BE2C (cell line): ENCODE measurements at places on chromosomes 5 and 9.

- DNase-seq, result no peak
Measured at GRCh38 chr9:84570482-84571154, 98.9 kb upstream of the NTRK2 start.

GRCh38 chr9:112334432-112334841, 1.0 kb upstream of the PTBP3 start:
- DNase-seq, result no peak

GRCh38 chr9:35563791-35564197, 41.3 kb upstream of the TESK1 start:
- no peak for DNase-seq

DNA sequence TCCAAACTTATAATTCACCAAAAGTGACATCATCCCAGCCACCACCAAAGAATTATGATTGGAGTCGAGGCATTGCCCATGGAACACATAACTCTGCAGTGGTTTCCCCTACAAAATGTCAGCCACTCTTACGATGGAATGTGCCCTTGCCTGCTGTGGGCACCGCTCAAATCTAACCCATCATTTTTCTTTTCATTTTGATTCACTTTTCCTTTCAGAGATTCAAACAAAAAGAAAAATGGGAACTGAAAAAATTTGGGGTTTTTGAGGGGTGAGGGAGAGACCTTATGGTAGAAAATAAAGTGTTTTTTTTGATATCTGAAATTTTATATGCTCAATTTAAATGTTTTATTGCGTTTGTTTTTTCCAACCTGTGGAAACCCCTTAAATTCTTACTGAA, 28.1 kb downstream of the SMARCA2 start:
- DNase-seq, result no peak

- no peak for DNase-seq
Measured at GRCh38 chr5:165227515-165227914, 1722.1 kb downstream of the MAT2B start.

DNA sequence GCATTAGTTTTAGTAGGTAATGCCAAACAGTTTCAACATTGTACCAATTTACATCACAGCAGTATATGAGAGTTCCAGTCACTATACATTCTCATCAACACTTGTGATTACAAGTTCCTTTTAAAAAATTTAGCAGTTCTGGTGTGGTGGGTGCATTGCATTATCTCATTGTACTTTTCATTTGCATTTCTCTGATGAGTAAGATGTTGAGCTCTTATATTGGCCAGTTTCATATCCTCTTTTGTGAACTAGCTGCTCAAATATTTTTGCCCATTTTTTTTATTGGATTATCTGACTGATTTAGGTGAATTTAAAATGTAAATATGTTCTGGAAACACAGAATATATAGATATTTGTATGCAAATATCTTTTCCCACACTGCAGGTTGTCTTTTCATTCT, 160.9 kb upstream of the NR3C1 start:
- DNase-seq, result no peak

DNA sequence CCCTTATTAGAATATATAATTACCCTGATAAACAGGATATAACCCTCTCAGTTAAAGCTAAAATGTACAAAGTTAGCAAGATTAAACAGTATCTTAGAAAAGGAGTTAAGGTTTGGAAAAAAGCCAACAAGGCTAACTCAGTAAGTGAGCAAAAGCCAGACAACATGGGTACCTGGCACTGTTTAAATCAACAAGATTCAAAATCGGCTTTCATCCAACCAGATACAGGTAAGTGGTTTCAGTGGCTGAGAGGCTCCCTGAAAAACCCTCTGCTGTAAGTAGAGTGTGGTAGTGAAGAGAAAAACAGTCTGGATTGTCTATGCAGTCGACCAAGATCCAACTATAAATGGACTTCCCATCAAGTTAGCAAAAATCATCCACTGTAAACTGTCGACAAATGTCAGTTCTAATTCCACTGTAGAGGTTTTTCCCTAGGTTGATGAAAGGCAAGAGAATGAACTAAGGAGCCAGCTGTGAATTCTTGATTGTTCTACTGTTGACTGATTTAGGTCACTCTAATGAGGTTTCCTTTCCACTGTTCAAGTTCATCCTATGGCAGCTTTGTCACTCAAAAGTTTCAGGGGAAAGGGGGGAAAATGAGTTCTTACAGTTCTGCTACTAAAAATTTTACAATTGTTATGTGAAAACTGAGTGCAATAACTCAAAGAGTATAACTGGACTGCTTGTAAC, 27.3 kb downstream of the ETF1 start:
- DNase-seq, result no peak

DNA sequence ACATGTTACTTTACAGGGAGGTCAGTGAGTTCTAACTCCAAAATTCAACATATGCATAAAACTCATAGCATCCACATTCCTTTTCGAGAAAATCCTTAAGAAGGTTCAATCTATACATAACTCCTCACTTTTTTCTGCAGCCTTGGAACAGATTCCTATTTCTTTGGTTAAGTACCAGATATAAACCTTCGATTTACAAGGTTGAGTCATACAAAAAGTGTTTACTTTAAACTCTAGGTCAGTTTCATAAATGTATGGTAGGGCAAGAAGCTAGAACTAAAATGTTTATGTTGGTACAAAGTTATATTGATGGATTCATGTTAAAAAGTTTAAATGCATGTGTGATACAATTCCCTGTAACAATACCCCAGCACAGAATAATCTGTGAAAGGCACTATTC, 19.4 kb downstream of the CDKN2AIPNL start:
- no peak for DNase-seq

DNA sequence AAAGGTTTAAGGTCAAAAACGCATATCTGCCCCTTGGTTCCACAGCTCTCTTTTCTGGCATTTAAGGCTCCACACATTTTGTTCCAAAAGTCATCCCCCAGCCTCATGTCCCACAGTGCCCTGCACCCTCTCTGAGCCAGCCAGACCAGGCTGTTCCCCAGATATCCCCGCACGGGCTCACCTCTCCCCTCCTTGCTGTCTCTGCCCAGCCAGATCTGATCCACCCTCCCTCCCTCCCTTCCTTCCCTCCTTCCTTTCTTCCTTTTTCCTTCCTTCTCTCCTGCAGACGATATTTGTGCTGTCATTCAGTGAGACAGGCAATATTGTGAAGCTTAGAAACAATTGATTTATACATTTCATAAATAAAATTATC, 37.0 kb downstream of the DUSP1 start:
- DNase-seq, result no peak

DNA sequence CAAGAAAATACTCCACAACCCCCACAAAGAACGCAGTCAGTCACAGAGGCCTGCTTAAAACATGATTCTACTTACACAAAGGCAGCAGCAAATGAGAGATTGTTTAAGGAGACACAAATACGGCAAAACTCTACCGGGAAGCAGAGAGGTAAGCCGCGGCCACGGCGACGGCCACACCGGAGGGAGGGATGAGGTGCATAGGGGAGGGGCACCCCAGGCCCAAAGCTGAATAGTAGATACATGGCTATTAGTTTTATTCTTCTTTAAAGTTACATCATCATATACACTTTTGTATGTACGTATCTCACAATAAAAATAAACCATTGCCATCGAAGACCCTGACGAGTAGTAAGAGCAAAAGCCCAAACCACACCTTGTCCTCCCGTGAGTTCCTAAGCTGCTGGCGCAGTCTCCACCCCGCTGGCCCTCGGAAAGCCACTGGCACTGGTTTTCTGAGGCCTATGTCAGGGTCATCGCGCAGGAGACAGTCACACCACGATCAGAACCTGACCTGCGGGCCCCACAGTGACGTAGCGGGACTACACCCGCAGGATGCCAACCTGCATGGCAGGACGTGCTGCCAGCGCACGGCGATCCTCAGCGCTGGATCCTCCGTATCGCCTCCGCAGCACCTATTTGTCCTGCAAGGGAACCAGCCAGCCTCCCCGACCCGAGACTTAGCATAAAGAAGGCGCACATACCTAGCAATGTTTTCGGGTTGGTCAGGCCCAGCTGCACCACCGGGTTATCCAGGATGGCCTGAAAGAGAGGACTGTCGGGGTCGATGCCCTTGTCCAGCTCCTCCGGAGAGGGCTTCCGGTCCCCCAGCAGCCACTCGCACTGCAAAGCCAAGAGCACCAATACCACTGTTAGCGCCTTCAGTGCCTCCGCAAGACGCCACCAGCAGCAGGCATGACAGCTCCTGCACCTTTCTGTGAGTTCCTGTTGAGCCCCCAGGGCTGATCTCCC, 23.4 kb downstream of the UBAC1 start:
- DNase-seq, result no peak

GRCh38 chr9:21919377-21920362, 74.5 kb downstream of the CDKN2A start:
- no peak for DNase-seq

GRCh38 chr9:115213818-115214334, 95.9 kb upstream of the TNC start:
- DNase-seq, result no peak

- DNase-seq, result no peak
Measured at GRCh38 chr9:87337335-87338087, 160.2 kb upstream of the DAPK1 start.

- no peak for DNase-seq
Measured at GRCh38 chr5:54985301-54986268, at the start of gene ESM1. Gene ESM1 (minus strand): TSS chr5:54985593. CDS start chr5:54985517, 76 bp downstream.

DNA sequence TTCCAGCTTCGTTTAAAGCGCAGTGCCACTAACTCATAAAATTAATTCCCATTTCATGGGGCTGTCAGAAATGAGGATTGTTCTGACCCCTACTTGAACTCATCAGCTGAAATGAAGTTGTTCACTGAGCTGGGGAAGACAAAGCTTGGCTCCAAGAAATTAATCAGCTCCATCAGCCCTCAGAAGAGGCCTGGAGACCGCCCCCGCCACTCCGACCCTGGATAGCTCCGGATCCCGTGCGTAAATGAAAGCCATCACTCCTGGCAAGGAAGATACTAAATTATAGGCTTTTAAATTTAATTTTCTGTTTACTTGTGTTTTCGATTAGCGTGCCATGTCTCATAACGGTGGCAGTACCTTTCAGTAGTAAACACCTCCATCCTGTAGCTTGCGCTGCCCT, 142.8 kb upstream of the IRX2 start:
- no peak for DNase-seq

DNA sequence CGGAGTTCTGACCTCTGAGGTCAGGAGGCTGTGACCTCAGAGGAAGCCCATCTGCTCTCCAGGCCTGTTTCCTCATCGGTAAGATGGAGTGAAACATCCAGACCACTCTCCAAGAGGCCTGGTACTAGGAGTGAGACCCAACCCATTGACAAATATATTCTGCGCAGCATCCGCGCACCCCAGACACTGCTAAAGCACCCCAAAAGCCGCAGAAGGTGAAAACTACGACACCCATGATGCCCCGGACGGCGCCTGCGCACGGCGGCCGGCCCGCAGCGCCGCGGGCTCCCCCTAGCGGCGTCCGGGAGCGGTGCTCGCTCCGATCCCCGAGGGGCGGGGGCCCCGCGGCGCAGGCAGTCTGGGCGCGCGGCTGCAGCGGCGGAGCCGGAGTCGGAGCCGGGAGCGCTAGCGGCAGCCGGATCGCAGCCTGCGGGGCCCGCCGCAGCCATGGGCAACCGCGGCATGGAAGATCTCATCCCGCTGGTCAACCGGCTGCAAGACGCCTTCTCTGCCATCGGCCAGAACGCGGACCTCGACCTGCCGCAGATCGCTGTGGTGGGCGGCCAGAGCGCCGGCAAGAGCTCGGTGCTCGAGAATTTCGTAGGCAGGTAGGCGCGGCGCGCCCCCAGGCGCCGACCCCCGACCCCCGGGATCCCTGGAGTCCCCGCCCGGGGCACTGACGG, at the start of gene DNM1:
DNM1 (plus strand) TSS at position 356 of the 683 bp plus-strand sequence; CDS start at position 448, 92 bp downstream.
- peak; percentile 83 for DNase-seq

DNA sequence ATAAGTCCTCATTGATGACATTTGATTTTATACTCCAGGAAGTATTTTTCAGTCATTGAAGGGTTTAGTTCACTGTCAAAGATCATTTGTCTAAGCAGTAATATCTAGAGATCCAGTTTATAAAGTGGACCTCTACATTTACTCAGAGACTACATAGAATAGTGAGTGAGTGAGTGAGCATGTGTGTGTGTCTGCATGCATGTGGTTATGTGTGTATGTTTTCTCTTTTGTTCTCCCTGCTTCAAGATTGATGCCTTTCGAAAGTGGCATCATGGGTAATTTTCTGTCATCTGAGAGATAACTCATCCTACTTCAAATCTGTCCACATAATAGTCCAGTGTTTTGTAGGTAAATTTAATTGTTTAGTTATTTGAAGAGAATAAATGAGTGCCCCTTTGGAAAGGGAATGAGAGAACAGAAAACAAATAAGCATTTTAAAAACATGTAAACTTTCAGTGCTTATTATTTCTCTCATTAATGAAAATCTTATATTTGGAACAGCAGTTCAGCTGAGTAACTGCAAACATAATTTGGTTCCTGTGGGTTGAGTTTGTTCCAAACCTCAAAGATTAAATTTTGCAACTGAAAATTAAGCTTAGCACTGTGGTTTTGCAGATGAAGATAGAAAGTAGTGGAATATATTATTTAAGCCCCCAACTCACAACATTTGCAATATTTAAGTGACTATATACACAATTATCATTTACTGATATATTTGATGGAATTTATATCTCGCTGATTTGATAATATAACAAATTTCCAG, 1295.1 kb upstream of the C9orf72 start:
- DNase-seq, result no peak

DNA sequence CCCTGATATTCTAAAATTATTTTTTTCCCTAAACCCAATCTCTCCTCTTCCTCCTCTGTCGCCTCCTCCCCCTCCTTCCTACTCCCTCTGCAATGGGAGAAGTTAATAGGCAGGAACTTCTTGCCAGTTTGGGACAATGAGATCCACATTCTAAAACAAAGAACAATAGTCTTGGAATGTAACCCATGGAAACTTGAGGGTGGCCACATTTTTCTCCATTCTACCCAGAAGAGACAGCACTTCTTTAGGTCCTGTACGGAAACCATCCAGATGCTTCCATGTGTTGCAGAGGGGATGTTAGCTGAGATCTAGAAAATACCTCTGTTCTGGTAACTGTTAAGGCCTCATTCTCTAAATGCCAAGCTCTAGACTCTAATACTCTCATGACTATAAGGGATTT, 10.0 kb downstream of the SPARC start:
- DNase-seq, result no peak

DNA sequence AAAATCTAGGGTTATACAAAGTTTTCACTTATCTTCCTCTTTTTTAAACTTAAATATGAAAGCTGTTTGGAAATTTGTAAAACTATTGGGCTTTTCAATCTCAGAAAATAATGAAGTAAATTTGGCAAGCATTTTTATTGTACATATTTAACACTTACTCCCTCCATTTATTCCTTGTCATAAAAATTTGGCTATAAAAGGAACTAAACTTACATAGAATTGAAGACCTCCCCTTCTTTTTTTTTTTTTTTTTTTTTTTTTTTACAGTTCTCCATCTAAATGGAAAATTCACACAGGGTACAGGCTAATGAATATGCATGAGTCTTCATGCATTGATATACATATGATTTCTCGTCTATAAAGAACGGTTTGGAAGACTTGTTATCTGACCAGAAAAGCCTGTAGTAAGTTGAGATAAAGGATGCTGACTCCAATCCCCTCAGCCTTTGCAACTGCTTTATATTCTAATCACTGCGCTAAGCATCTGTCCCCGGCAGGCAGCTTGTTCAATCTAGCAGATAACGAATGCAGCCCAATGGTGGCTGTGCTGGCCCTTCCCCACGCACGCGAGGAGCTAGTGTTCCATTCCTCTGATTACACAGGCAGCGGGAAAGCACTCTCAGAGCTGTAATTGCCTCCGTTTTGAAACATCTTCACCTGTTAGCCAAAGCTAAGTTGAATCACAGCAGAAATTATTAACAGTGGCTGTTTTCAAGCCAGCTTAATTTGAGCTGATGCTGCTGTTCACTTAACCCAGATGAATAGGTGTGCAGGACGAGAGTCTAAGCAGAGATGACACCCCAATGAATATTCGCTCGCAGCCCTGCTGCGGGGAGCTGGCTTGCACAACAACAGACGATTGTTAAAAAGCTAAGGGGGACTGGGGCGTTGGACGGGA, 453.8 kb upstream of the ZNF608 start:
- DNase-seq, result peak; percentile 74
